ENCODE measurements at places on chromosomes 12 and 14.

DNA sequence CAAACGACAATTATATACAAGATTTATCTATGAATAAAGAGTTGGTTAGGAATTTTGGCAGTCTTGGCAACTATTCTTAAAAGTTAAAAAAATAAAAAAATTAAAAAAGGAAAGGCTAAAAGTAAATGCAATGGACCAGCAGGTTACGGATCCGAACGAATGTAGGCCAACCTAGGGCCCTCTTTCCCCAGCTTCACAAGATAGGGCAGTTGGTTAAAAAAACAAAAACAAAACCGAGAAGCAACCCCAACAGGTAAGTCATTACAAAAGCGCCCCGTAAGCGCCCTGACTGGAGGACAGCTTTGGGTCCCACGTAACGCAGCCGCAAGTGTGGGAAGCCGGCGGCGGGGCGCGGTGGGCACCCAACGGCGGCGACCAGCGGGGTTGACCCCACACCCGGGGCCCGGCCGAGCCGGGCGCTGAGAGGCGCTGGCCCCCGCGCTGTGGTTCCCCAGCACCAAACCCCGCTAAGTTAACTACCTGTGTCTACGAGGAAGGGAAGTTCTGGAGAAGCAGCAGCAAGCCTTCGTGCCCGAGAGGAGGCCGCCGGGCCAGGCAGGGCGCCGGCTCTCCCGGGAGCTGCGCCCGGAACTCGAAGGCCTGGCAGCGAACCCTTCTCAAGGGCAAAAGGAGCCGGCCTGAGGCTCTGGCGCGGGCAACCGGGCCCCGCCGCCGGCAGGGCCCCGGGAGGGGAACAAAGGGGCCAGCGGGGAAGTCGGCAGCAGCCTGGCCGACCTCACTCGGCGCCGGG is 882 bp downstream of the HECTD1 start:
- no peak for DNase-seq

DNA sequence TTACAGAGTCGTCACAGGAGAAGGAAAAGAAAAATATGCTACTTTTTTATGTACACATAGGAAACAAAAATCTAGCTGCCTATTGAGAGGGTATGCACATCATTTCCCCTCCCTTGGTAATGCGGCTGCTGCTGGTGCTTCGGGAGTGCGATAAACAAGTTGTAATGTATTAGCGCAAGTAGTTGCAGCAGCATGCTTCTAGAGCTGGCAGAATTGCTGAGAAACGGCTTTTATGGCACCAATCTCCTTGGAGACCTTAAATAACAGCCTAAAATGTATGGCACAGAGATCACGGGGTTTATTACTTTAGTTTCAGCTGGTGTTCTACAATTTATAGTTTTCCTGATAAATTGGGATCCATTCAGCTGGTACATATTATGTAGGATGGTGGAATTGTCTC is 447.6 kb upstream of the TMPO start:
- no peak for DNase-seq

- no peak for DNase-seq
Measured at GRCh38 chr12:81206429-81206828, 128.6 kb downstream of the ACSS3 start.

- DNase-seq = peak; percentile 83
Measured at GRCh38 chr14:77040741-77041653, 12.5 kb upstream of the IRF2BPL start.

- no peak for DNase-seq
Measured at GRCh38 chr12:122216445-122216844, 9.4 kb downstream of the DIABLO start.

- DNase-seq = no peak
Measured at GRCh38 chr12:94762259-94762942, 112.0 kb upstream of the TMCC3 start.

Measured in CD8-positive, alpha-beta T cell (primary cell).